Retinal pigment epithelial cell (primary cell): ENCODE measurements at places on chromosomes 7 and 10.
A peak's percentile ranks its signal among the peaks of the same experiment; 100 is the strongest.

DNA sequence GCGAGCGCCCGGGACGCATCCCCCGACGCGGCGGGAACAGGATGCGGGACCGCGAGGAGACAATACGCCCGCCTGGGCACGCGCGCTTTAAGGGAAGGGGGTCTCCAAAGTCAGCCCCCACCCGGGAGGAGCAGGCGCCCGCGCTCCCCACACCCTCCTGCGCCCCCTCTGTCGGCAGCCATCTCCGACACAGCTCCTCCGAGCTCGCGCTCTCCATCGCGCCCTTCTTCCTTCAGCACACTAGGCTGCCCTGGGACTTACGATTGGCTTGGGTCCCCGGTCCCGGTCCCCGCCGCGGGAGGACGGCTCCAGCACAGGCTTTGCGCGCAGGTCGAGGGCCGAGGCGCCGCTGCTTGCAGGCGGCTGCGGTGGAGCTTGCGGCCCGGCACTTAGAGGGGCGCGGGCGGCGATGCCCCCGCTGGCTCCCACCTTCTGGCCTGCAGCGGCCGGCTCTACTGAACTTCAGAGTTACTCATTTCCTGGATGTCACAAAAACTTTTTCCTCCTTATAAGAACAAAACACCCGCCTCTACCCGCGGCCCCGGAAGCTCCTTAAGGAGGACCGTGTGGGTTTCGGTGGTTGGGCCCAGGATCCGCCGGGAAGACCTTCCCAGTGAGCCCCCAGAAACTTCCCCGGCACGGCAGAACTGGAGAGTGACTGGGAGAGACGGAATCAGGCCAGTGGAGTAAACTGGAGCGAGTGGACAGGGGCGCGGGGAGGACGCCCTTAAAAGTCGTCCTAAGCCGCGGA is at the start of gene ITPRIP:
TSS of gene ITPRIP (minus strand) at position 481 of the 751 bp plus-strand sequence. CDS start 22,414 bp downstream, outside the sequence.
- DNase-seq = no peak

- no peak for DNase-seq
Observed at GRCh38 chr7:96320442-96320841, 1.5 kb downstream of the SLC25A13 start.

DNA sequence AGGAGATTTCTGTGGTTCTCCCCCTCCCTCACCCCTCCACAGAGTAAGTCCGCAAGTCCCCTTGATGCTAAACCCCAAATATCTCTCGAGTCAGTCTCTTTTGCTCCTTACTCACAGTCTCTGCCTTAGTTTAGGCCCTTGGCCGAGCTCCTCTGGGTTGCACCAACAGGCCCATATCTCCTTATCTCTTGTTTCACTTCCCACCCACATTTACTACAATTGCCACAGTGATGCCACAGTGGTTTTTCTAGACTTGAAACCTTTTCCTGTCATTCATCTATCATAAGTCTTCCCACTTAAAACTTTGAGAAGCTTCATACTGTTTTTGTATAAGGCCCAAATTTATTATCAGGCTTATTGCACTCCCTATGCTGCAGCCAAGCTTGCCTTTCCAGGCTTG is 23.4 kb upstream of the NME8 start:
- no peak for DNase-seq

DNA sequence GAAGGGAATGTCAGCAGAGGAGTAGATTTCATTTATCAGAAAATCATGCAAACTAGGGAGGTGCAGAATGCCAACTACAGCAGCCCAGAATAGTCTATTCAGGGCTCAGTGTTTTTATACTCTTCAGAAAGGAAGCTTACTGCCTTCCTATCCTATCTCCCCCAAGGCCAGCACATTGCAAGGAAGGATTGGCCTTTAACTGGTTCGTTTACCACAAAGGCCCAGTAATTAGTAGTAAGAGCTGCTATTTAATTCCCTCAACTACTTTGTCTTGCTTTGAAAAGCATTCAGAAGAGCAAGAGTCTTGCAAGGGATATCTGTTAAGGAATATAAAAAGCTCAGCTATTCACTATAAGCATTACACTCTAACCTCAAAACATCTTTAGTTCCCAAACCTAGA is 86.4 kb upstream of the RNF148 start:
- DNase-seq = no peak

DNA sequence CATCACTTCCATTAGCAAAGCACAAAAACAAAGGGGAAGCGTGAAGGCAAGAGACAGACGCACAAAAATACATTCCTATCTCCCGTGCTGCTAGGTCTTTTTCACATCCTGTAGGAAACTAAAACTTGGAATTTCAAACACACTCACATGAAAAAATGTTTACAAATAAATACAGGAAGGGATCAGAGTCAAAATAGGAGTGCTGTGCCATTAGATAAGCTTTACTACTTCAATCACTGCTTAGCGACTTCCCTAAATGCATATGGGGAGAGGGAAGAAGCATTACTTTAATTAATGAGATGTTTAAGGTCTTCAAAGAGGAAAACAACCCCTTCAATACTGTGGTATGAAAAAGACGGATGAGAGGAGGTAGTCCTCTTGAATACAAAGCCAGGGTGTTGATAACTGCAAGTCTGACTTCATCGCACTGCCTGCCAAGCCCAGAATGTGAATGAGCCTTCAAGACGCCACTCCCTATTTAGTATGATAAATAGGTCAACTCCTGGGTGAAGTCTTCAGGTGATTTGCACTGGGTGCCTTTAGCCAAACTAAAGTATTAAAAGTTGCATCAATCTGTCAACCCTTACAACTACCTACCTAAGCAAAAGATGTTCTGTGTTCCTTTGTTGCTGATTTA is 13.9 kb downstream of the PARD3 start:
- no peak for DNase-seq

GRCh38 chr10:6231730-6232129 is 29.0 kb downstream of the PFKFB3 start:
- no peak for DNase-seq

GRCh38 chr7:50349963-50350944 is 45.7 kb downstream of the IKZF1 start:
- DNase-seq = no peak

DNA sequence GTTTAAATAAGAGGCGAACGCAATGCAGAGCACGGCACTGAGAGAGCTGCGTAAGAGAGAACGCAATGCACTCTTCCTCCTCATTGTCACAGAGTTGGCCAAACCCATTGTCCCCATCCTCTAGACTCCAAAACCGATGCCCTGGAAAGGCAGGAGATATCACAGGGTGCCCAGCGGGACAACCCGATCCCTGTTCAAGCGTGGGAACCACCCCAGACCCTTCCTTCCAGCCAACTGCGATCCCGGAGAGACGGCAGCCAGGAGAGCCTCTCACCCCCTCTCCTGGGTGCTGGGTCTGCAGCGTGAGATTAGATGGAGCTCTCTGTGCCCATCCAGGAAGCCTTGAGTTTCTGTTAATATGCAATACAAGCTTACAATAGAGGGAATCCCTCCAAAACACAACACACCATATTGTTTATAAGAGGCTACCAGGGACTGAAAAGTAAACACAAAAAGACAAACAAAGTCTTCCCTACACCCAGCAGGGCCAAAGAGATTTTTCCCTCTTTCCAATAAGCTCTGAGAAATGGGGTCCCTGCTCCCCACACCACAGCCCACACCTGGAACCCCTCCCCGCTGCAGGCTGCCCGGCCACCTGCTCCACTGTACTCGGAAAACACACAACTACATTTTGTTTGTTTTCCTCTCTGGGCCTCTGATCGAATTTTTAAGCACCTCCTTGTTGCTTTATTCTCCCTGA is 187.6 kb downstream of the ADARB2 start:
- no peak for DNase-seq

- no peak for DNase-seq
Observed at GRCh38 chr7:11689096-11689495, 142.9 kb downstream of the THSD7A start.

- no peak for DNase-seq
Observed at GRCh38 chr7:64873517-64873916, 29.6 kb upstream of the ZNF273 start.

- DNase-seq = no peak
Observed at GRCh38 chr7:140121326-140121725, 55.5 kb downstream of the KDM7A start.

DNA sequence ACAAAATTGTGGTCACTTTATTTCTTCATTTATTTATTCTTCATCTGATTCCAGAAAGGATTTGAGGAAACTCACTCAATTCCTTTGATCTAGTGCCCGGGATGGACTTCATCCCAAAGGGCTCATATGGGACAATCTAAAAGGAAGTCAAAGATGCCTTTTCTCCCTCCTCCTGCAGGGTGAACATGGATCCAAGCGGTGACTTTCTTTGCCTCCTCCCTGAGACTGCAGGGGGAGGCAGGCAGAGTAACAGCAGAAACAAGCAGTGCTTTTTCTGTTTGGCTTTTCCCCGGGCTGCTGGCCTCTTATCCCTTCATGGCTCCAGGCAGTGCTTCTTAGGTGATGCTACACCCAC is 10.0 kb upstream of the DNMBP start:
- no peak for DNase-seq

DNA sequence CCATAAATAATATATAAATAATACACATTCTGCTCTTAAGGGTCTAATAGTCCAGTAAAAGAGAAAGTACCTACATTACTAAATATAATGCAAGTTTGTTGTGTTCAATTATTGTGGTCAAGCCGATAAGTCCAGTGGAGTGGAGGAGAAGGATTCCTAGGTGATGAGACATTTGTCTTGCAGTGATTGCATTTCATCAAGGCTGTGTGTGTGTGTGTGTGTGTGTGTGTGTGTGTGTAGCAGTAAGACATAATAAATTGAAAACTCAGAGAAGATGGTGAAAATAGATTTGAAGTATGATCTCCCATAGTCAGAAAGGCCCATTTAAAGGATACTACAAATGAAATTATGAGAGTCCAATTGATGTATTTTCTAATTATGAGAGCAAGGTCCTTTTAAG is 192.5 kb upstream of the SEMA3C start:
- peak; percentile 53 for DNase-seq

GRCh38 chr7:26461518-26461917 is 169.9 kb downstream of the SNX10 start:
- DNase-seq = no peak

- DNase-seq = no peak
Observed at GRCh38 chr7:70346844-70347462, 748.7 kb downstream of the AUTS2 start.

- DNase-seq = no peak
Observed at GRCh38 chr7:54632696-54633095, 90.5 kb downstream of the VSTM2A start.

- no peak for DNase-seq
Observed at GRCh38 chr7:113799896-113800295, 118.9 kb downstream of the PPP1R3A start.

DNA sequence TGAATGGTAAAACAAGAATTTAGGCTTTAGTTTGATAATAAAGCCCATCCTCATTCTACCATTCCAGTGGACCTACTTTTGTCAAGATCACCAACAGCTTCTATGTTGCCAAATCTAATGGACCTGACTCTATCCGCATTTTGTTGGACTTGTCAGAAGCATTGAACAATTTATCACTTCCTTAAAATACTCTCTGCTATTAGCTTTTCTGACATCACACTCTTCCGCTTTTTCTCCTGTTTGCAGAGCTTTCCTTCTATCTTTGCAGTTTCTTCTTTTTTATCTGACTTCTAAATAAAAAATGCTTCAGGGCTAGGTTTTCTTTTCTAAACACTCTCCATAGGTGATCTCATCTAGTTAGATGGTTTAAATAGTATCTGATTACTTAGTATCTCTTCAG is 42.7 kb upstream of the SMIM30 start:
- DNase-seq = no peak

GRCh38 chr7:101940830-101941229 is 123.4 kb downstream of the CUX1 start:
- no peak for DNase-seq

GRCh38 chr10:78199005-78199725 is 165.5 kb downstream of the RPS24 start:
- no peak for DNase-seq

GRCh38 chr7:55022002-55022985 is 3.5 kb downstream of the EGFR start:
- no peak for DNase-seq

GRCh38 chr10:96238646-96239623 is 32.4 kb downstream of the BLNK start:
- DNase-seq = peak; percentile 2

DNA sequence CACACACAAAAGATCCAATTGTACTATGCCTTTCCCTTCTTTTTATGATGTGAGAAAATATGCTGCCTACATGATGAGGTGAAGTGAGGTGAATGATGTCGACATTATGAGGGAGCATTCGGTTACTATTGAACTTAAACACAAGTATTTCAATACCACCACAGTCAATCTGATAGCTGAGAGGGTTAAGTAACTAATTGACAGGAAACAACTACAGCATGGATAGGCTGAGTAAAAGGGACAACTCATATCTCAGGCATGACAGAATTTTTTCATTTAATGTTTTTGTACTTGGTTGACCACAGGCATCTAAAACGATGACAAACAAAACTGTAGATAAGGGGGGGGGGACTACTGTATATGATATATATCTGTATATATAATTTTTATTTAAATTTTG is 488.9 kb downstream of the SH2D4B start:
- DNase-seq = no peak

DNA sequence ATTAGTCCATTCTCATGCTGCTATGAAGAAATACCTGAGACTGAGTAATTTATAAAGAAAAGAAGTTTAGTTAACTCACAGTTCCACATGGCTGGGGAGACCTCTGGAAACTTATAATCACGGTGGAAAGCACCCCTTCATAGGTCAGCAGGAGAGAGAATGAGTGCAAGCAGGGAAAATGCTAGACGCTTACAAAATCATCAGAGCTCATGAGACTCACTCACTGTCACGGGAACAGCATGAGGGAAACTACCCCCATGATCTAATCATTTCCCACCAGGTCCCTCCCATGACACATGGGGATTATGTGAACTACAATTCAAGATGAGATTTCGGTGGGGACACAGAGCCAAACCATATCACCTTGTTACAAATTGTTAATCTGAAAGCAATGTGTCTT is 15.8 kb downstream of the TAS2R39 start:
- no peak for DNase-seq

- DNase-seq = no peak
Observed at GRCh38 chr7:11026452-11027359, 53.0 kb downstream of the PHF14 start.

DNA sequence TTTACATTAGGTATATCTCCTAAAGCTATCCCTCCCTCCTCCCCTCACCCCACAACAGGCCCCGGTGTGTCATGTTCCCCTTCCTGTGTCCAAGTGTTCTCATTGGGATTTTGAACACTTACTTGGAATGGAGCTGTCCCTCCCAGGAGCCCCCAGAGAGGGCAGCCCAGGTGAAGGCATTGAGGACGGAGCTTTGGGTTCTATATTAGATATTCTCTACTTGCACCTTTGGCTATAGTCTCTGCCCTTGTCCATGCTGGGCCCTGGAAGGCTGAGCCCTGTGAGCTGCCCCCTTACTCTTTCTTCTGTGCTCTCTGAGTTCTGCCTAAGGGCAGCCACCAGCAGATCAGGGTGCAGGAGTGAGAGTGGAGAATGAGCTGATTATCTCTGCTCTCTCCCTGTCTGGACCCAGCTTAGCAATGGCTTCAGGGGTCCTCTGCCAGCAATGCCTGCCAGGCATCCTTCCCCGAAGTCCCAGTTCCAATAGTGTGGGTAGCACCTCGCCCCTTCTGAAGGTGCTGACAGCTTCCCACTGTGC is 11.2 kb downstream of the ADRA2A start:
- no peak for DNase-seq
